KG1 (cell line): ENCODE measurements at places on chromosomes 13 and 19.

GRCh38 chr19:55646889-55647731 lies 902 bp upstream of the CCDC106 start:
- DNase-seq: no peak

GRCh38 chr13:93201992-93202558 lies 24.5 kb upstream of the GPC6 start:
- DNase-seq: no peak

GRCh38 chr13:64845110-64845509 lies 2385.0 kb downstream of the PCDH9 start:
- DNase-seq: no peak

DNA sequence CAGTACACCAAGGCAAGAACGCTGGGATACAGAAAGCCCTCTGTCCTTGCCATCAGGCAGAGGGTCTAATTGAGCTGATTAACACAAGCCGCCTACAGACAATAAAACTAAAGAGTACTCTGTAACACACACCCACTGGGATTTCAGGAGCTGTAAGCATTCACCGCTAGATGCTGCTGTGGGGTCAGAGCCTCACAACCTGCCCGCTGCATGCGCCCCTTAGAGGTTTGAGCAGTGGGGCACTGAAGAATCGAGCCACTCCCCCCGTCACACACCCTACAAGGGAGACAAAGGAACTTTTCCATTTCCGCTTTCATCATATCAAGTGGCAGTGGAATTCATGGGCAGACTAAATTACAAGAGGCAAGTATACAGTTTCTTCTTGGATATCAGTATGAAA lies 1080.6 kb downstream of the PCDH17 start:
- DNase-seq: no peak
